Right ventricle myocardium superior (tissue), 1 donor: ENCODE measurements at places on chromosomes 12 and 14.

DNA sequence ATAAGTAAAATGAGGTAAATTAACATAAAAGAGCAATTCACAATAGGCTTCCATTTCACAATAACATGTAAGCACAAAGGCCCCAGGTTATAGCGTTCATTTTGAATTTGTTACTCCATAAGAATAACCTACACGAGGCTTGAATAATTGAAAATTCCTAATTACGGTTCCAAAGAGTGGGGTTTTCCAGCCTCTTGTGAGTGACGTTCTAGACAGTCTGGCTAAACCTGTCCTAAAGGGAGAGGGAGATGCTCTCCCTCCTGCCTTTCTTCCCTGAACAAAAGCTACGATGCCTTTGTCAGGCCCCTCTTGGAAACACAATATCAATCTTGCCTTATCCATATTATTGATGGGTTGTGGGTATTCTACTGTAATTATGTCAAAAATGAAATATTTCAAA, 24.3 kb upstream of the VRK1 start:
- no peak for DNase-seq

GRCh38 chr12:92079054-92079385, 66.6 kb downstream of the BTG1 start:
- DNase-seq = no peak

GRCh38 chr14:73460691-73461127, 2.4 kb upstream of the NUMB start:
- no peak for DNase-seq

GRCh38 chr14:105537580-105538474, 11.4 kb downstream of the TMEM121 start:
- DNase-seq = peak; percentile 78

DNA sequence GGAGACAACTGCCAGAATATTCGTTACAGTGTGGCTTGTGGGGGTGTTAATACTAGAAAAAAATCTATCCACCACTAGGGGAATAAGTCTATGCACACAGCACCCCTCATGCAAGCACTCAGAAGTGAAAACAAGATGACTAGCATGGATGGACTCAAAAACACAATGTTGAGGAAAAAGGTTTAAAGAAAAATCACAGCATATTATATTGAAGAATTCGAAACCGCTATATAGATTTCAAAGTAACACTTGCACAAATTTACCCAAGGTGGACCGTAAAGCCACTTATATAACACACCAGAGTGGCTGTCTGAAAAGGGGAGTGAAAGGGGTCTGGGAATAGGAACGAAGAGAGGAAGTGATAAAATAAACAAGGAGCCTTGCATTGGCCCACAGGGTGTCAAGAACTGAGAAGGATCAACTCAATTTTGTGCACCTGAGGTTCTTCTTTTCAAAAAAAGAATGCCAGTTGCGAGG, 544 bp downstream of the ABCD4 start:
- DNase-seq = no peak

- DNase-seq = no peak
These were observed 91.5 kb upstream of the PTGDR start for GRCh38 chr14:52175982-52176502.

- no peak for DNase-seq
These were observed 83.1 kb downstream of the ARL6IP4 start for GRCh38 chr12:123063535-123063934.

DNA sequence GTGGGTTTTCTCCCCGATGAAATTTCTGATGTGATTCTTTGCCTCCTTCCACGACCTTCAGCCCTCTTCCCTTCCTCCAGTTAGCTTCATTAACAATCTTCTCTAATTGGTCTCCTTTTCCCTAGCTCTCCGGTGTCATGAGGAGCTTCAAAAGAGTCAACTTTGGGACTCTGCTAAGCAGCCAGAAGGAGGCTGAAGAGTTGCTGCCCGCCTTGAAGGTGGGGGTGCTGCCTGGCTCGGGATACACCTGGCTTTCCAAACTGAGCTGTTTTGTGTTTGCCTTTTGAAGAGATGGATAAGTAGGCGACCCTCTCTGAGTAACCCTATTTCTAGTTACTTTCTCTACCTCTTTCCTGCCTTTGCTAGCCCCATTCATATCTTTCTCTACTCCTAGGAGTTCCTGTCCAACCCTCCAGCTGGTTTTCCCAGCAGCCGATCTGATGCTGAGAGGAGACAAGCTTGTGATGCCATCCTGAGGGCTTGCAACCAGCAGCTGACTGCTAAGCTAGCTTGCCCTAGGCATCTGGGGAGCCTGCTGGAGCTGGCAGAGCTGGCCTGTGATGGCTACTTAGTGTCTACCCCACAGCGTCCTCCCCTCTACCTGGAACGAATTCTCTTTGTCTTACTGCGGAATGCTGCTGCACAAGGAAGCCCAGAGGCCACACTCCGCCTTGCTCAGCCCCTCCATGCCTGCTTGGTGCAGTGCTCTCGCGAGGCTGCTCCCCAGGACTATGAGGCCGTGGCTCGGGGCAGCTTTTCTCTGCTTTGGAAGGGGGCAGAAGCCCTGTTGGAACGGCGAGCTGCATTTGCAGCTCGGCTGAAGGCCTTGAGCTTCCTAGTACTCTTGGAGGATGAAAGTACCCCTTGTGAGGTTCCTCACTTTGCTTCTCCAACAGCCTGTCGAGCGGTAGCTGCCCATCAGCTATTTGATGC, 797 bp downstream of the ESPL1 start:
- DNase-seq = no peak

- DNase-seq = no peak
These were observed 15.1 kb upstream of the PPM1A start for GRCh38 chr14:60233891-60234290.

- DNase-seq = no peak
These were observed 172.1 kb downstream of the ETNK1 start for GRCh38 chr12:22796941-22797630.

DNA sequence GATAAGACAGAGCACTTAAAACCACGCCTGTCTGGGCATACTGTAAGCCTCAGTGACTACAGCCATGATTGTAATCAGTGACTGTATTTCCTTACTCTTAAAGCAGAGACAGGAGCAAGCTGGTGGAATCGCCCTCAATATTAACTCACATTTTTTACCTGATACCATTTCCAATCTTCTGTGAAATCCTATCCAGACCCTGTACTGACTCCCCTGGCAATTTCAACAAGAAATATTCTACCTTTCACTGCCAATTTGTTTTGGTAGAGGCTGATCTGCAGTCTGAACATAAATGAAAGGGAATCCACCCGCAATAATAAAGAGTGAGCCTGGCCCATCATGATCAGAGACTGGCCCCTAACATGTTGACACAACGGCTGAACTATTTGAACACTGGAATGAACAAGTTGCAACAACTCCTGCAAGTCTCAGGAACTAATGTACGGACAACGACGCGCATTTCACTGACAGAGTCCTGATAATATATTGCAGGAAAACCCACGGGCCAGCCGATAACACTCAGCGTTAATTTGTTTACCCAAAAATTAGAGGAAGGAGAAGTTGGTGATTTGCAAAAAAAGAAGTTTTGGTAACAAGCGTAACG, 195.5 kb upstream of the BTG1 start:
- DNase-seq = no peak

DNA sequence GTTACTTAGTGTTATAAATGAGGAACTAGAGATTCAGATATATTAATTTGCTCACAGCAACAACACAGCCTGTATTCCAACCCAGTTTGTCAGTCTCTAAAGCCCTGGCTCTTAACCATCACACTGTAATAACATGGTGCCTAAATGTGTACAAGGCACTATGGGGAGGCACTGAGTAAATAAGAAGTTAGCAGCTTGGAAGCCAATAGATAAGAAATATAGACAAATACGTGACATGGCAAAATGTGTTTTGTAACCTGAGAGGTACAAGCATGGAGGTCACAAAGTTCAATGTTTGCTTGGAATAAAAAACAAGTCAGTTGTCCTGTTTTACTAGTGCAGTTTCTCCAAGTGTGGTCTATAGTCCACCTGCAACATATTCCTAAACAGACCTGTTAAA, 16.3 kb upstream of the SLCO1A2 start:
- no peak for DNase-seq

DNA sequence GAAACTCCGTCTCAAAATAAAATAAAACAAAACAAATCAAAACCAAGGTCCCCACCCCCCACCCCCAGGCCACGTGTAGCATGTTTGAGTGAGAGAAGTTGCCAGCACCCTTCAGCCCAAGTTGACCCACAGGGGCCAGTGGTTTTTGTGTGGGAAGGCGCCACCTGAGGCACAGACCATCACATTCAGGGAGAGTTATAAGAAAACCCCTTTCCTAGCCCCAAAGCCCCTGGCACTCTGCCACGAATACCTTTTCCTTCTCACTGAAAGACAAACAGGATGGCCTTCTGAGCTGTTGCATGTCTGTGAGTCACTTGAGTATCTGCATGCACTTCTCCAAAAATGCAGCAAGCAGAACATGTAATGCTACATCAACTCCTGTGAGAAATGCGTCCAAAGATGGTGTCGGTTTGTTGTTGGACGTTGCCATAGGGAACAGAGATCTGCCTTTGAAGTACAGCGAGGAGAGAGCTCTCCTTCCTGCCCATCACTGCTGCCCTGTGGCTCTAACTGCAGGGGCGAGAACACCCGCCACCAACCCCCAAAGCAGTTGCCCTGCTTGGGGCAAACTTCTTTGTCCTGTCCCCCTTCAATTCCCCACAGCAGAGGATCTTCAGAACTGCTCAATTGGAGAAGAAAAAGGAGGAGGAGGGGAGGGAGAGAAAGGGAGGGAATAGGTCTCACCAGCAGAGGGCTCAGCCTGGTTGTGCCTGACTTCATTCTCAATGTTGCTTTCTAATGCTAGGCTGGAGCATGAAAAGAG, 2.7 kb upstream of the TRAF3 start:
- no peak for DNase-seq

GRCh38 chr12:5789469-5789968, 155.5 kb downstream of the ANO2 start:
- no peak for DNase-seq

- no peak for DNase-seq
These were observed 44.0 kb upstream of the CPNE8 start for GRCh38 chr12:38949363-38949762.

DNA sequence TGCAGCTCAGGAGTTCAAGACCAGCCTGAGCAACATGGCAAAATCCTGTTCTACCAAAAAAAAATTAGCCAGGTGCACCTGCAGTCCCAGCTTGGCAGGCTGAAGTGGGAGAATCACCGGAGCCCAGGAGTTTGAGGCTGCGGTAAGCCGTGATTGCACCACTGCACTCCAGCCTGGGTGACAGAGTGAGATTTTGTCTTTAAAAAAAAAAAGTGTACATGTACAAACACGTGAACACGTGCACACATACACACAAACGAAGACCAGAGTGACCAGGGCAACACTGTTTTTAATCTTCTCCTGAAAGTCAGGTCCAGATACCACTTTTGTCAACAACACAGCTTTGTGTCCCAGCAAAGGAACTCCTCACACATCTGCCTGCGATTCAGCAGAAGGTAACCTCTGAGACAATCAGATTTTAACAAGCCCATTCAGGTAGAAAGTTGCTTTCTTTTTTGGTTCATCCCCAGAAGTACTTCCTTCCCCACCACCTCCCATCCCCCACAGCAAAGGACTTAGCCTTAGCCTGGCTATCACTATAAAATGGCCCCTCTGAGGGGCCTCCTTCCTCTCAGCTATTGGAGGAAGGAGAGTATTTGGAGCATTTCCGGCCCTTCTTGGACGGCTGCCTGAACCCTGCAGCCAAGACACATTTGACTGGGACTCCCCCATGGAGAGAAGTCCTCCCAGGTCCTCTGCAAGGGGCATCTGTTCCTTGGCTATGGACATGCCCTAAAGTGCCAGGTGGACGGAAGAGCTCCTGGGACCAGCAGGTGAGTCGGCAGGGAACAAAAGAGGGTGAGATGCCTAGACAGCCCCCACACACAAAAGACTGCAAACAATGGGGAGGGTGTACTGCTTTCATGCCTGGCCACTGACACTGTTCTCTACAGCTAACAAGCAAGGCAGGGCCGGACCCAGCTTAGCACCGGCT, 9.8 kb downstream of the CTDSP2 start:
- DNase-seq = peak; percentile 87

- no peak for DNase-seq
These were observed 106.1 kb downstream of the DAD1 start for GRCh38 chr14:22482782-22483553.

- DNase-seq = no peak
These were observed 8.3 kb upstream of the PPP1R13B start for GRCh38 chr14:103855734-103856095.

DNA sequence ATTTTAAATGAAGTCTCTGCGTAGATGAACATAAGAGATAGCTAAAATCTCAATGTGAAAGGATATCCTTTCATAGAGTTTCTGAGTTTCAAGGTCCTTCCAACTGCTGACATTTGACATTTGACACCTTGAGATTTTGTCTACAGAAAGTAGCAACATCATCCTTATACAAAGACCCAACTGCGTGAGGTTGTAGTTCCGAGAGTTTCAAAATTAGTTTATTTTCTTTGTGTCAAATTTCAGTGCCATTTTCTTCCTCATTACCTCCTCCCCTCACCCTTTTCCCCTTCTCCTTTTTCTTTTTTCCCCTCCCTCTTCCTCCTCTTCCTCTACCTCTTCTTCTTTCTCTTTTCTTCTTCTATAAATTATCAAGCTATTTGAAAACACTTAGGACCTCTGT, 26.9 kb upstream of the BATF start:
- DNase-seq = no peak

- peak; percentile 70 for DNase-seq
These were observed 631 bp downstream of the PPM1H start for GRCh38 chr12:62934239-62934798.

- DNase-seq = no peak
These were observed 128.0 kb upstream of the RAP1B start for GRCh38 chr12:68482660-68483059.

- DNase-seq = no peak
These were observed 41.3 kb downstream of the SLC16A7 start for GRCh38 chr12:59636945-59637691.
